ENCODE measurements at places on chromosomes 11 and 22. TPM values are rescaled to one million over a fixed set of nuclear protein-coding genes. Genes with fewer than 3 reads are reported as not detected.
A peak's percentile ranks its signal among the peaks of the same experiment; 100 is the strongest.

DNA sequence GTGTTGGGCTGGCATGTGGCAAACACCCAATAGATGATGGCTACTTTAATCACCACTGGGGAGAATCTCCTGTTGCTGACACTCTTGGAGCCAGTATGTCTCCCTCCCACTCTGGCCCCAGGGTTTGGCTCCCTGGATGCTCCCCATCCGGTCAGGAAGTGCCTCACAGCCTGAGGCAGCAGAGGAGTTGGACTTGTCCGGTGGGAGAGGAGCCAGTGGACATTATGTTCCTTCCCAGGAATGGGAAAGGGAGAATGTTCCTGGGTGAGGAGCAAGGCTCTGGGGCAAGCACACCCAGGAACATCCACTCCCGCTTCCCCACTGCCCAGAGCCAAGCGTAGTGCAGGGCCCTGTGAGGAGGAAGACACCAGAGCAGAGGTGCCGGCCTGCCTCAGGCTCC lies 84.6 kb upstream of the NAV2 start:
- peak; percentile 85 for DNase-seq

GRCh38 chr11:12741671-12742216 lies 67.5 kb downstream of the TEAD1 start:
- DNase-seq, result no peak

DPP3 gene
- 44.4 TPM for total RNA-seq

DNA sequence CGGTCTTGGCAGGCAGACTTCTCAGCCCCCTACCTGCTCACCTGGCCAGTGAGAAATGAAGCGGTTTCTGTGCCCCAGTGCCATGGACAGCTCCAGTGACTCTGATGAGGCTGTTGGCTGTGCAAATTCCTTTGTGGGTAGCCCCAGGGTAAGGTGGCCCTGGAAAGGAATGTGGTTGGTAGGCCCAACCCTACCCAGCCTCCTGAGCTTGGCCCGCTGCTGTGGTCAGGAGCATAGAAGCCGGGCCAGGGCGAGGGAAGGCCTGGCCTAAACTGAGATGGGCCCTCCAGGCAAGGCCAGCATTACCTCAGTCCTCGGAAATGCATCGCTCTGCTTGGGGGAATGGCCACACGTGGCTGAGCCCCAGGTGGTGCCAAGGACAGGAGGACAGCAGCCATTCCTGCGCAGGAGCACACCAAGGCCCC lies 16.9 kb downstream of the DAGLA start:
- no peak for DNase-seq

- DNase-seq, result no peak
Measured at GRCh38 chr11:108435066-108435465, 32.3 kb downstream of the C11orf65 start.

DNA sequence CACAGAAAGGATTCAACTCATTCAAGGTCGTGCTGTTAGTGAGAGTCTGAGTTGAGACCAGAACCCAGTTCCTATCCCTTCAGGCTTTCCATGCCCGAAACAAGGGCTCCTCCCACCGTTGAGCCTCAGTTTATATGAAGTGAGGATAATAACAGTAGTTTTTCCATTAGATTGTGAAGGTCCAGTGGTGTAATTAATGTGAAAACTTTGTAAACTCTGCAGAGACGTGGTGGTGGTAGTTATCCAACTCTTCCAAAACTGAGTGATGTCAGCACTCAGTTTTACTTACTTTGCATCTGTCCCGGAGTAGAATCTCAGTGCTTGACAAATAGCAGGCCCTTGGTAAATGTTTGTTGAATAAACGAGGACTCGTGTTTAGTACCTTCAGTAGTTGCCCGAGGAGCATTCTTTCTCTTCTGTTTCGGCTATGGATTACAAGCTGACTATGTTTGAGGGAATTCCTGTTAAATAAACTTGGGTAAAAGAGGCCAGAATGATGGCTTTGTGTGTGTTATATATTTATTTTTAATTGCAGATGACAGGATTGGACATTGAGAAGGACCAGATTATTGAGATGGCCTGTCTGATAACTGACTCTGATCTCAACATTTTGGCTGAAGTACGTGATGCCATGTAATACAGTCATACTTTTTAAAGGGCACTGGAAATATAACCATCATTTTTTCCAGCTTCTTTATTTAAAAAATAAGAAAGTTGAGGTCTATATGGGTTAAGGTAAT lies 1.0 kb downstream of the REXO2 start:
- DNase-seq, result no peak

GRCh38 chr11:102414559-102414958 lies 38.0 kb downstream of the TMEM123 start:
- DNase-seq, result no peak

DNA sequence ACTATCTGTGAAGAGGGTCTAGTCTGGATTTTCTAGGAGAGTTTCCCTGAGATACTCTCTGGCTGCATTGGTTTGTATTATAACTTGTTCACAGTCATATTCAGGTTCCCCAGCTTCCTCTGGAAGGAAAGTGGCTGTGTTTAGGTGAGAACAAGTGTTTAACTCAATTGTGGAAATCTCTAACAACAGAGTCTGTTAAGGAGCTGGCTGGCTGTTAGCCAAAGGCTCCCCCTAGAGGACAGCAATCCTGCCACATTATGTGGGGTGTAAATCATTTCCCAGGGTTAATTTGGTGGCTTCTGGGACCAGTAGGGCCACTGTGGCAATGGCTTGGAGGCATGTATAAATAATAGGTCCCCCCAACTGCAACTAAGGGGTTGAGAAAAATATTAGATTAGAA lies 18.4 kb downstream of the MS4A6E start:
- DNase-seq, result no peak

DNA sequence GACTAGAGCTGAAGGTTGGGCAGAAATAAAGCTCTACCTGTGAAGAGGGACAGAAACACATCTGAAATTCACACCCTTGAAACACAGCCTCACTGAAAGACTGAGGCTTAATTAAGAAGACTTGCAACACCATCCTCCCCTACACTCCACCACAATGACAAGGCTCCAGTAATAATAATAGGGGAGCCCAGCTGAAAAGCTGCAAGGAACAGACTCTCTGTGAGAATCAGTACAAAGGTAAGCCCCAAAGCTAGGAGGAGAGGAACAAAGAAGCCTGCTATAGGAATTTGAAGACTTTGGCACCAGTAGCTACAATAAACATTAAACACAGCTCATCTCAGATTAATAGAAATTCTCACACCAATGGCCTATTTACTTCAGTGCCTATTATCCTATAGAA lies 176.9 kb downstream of the FAT3 start:
- no peak for DNase-seq

TRPM5 gene
- total RNA-seq, result not detected

GRCh38 chr11:61447601-61448551 lies 18.0 kb downstream of the SDHAF2 start:
- no peak for DNase-seq

ASCL3 gene
- not detected for total RNA-seq

GRCh38 chr22:19864538-19865106 lies 9.9 kb upstream of the GNB1L start:
- DNase-seq, result no peak

SCUBE1 gene
- 0.19 TPM for total RNA-seq

- DNase-seq, result no peak
Measured at GRCh38 chr11:59380263-59381059, 21.8 kb downstream of the OR5AN1 start.

- no peak for DNase-seq
Measured at GRCh38 chr22:32583921-32584335, 109.3 kb downstream of the FBXO7 start.

- DNase-seq, result no peak
Measured at GRCh38 chr11:12764187-12764914, 90.1 kb downstream of the TEAD1 start.

- DNase-seq, result peak; percentile 77
Measured at GRCh38 chr22:28027453-28028448, 108.7 kb upstream of the PITPNB start.

GRCh38 chr22:36362075-36362474 lies 25.7 kb downstream of the MYH9 start:
- DNase-seq, result no peak

DNA sequence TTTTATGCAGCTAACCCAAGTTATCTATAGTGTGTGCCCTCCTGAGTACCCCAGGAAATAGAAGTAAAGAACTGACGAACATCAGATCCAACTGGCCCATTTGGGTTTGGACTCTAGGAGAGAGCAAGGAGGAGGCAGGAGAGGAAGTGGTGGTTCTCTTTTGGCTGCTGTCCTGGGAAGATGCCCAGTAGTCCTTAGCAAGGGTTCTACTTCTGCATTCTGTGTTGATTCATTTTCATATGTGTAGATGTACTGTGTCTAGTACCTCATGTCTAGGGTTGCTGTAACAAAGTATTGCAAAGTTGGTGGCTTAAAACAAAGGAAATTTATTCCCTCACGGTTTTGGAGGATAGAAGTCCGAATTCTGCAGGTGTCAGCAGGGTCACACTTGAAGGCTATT lies 6.6 kb upstream of the MMP27 start:
- no peak for DNase-seq

DNA sequence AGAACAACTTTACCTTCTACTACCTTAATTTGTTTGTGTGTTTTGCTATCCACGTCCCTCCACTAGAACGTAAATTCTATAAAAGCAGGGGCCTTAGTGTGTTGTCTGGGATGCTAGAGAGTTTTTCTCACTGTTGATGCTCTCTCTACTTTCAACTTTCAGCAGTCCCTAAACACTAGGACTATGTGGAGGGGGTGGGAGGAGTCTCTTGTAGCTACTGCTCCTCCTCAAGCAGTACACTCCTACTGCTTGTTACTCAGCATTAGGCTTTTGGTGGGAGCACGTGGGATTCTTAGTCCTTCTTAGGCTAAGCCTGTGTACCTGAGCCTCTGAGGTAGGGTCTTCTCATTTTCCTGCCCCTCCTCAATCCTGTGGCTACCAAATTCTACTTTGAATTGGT lies 56.3 kb downstream of the ARHGAP20 start:
- DNase-seq, result no peak

GRCh38 chr11:110497231-110497978 lies 67.7 kb downstream of the FDX1 start:
- no peak for DNase-seq

CD248 gene
- total RNA-seq, result 8.8 TPM

DTX4 gene
- 1.2 TPM for total RNA-seq

GRCh38 chr11:13008061-13008435 lies 1.1 kb upstream of the RASSF10 start:
- DNase-seq, result no peak

DNA sequence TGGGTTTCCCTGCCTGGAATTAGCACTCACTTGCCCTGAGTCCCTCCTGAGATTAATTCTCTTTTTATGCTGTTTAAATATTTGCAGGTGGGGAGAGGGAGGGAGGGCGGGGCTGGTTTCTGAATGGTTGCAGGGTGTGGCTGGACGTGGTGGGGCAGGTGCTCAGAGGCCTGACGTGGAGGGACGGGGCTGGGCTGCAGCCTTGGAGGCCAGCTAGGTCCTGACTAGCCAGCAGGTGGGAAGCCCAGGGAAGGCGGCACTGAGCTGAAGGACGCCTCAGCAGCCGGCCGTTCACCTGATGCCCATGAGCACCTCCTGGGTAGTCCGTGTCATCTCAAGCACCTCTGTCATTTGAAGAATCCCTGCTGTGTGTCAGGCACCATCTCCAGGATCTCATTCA lies 21.3 kb downstream of the SGSM1 start:
- DNase-seq, result no peak

LRRC75B gene
- total RNA-seq, result 2.2 TPM

GRCh38 chr11:69373251-69373635 lies 79.3 kb downstream of the MYEOV start:
- no peak for DNase-seq

GRCh38 chr11:108672113-108672512 lies 7.2 kb downstream of the DDX10 start:
- DNase-seq, result no peak

C1QTNF5 gene
- 8.1 TPM for total RNA-seq

DNA sequence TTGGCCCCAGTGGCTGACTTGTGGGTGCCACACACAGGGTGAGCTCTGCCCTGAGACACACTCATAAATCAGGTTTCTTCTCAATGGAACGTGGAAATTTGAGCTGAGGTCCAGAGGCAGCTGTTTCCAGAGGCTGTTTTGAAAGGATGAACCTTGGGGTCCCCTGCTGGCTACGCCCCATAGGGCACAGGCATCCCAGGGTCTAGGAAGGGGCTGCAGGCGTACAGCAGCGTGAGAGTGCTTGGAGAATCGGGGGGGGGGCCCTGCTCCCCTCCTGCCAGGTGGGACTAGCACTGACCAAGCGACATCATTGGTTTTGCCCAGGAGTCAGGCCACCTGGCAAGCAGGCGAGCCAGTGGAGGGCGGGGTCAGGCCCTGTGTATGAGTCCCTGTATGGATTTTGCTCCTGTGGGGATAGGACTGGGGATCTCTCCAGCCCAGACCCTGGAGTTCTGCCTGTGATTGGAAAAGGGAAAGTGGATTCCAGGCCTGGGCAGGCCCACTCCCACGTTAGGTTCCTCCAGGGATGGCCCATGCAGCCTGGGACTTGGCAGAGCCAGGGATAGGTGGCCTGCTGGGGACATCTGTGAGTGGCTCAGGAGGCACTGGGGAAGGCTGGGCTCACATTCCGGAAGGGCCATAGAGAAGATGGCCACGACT lies 61.0 kb downstream of the FBXO7 start:
- DNase-seq, result no peak

- DNase-seq, result no peak
Measured at GRCh38 chr11:2990617-2991451, 1.3 kb downstream of the NAP1L4 start.

STK33 gene
- total RNA-seq, result 2.7 TPM

RAB36 gene
- total RNA-seq, result 0.56 TPM

GRCh38 chr11:15367695-15368094 lies 253.0 kb downstream of the INSC start:
- no peak for DNase-seq

GRCh38 chr11:45578316-45578715 lies 87.1 kb downstream of the CHST1 start:
- DNase-seq, result no peak

GRCh38 chr11:33558097-33558496 lies 142.5 kb downstream of the C11orf91 start:
- no peak for DNase-seq

DNA sequence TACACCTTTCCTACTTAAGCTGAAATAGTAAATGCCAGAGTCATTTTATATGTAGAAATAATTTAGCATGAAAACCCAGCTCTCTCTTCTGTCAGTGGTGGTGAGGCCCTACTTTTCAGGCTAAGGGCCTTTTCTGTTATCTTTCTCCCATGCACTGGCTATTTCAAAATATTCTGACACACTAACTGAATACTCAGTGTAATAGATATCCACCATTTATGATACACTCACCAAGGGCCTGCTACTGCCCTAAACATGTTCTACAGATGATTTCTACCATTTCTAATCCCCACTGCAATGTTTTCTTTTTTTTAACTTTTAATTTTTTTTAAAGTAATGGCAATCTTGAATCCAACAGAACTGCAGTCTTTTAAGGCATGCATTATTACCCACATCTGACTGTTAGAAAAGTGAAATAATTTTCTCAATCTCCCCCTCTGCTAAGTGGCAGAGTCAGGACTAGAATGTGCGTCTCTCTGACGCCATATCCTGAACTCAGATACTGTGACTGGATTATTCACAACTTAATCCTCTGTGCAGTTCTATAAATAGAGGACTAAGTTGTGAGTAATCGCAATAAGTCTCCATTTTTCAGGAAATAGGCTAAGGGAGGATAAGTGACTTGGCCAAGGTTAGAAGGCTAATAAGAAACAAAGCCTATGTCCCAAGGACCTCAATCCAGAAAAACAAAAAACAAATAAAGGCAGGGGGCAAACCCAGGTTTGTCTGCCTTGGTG lies 44.0 kb downstream of the GRAMD1B start:
- no peak for DNase-seq

GRCh38 chr11:62144641-62145255 lies 20.9 kb downstream of the INCENP start:
- no peak for DNase-seq

Data from psoas muscle (tissue), 8 donors.